CD4-positive, CD25-positive, alpha-beta regulatory T cell (primary cell): ENCODE measurements at places on chromosomes 12 and 14.
A peak's percentile ranks its signal among the peaks of the same experiment; 100 is the strongest.

DNA sequence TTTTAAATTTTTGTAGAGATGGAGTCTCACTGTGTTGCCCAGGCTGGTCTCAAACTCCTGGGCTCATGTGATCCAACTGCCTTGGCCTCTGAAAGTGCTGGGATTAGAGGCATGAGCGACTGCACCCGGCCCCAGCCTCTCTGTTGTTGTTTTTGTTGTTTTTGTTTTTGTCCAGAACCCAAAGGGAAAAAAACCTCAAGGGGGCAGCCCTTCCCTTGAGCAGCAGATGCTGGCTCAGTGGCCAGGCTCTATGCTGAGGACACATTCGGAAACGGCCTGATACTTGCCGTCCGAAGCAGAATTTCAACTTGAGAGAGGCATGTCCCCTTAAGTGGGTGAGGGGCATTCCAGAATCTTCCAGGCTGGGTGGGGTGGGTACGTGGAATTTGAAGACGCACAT lies 6.7 kb downstream of the MVK start:
- no peak for DNase-seq

DNA sequence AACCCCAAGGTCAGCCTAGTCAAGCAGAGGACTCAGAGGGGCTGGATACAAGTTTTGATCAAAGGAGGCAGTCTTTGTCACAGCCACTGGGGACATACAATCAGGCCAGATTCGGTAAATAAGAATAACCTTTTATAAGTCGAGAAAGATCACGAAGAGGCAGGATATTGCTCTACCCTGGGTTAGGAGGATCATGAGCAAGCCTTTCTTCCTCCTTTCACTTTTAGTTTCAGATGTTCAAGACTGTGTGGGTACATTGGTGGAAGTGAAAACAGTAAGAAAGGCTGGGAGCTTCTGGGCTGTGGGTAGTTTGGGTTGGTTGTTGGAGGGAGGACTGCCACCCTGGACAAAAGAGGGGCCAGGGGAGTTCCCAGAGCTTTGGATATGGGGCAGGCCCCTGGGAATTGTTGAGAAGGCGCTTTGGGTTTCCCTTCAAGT lies 127.7 kb downstream of the SNAPC1 start:
- peak; percentile 23 for DNase-seq

DNA sequence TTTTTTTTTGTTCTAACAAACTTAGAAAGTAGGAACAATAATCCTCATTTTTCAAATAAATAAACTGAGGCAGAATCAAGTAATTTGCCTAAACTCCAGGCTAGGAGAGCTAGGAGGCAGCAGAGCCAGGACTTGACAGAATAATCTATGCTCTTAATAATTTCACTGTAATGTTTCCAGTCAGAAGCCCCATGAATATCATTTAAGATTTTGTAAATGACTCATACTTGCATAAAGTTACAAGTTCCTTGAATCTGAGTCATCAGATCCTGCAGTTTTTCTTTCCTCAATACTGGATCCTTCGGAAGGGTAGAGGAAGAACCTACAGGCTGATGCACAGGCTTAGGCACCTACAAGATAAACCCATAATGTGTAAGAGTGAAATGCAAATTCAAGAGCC lies 29.0 kb downstream of the CAPRIN2 start:
- no peak for DNase-seq

GRCh38 chr14:99774556-99775307 lies 18.5 kb upstream of the EML1 start:
- no peak for DNase-seq

DNA sequence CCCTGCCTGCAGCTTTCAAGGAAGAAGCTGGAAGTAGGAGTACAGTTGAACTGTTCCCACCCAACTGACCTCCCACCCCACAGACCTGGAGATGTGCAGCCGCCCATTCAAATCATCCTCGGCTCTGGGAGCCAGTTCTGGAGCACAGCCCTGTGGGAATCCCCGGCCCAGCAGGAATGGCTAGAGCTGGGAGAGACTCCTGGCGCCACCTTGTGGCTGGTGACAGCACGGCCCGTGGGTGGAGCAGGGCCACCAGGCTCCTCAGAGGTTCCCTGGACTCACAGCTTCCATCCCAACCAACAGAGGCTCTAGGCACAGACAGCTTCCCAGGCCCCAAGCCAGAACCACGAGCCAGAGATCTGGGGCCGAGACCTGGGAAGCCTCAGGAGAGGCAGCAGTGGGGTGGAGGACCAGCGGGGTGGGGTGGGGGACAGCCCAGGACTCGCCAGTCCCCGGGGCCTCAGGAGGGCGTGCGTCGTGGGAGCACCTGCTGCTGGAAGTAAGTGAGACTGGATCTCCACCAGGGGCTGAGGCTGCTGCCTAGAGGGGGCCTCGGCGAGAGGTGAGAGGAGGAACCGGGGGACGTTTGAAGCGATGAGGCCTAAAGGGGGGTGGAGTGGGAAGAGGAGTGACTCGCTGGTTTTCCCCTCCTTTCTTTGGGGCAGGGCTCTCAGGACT lies 43.4 kb downstream of the RNF34 start:
- DNase-seq, result peak; percentile 30

DNA sequence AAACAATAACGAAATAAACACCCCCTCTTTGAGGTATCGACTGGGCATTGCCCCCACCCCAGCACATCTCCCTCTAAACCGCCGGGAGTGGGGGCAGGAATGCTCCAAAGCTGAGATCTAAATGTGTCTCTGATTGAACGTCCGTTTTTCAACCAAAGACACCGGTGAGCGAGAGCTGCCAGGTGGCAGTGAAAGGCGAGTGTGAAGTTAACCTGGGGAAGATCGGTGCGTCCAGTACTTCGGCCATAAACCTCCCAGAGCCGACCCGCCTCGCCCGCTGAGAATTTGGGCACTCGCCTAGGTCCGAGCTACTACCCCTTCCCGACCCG lies 625 bp downstream of the ANGEL1 start:
- DNase-seq, result no peak

DNA sequence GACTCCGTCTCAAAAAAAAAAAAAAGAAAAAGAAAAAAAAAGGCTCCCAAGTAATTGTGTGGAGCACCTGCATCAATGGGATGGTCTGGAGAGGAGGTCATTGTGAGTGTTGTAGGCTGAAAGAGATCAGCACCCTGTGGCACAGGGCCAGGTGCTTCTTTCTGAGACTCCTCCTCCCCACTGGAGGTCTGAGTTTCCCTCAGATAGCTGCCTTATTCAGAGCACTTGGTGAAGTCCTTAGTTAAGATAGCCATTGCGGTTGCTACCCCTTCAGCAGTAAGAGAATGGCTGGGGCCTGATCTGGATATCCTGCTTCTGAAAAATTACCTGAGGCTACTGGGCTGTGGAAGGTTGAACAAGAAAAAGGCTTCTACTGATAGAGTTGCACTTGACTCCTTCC lies 69.8 kb downstream of the ANO6 start:
- DNase-seq, result no peak

DNA sequence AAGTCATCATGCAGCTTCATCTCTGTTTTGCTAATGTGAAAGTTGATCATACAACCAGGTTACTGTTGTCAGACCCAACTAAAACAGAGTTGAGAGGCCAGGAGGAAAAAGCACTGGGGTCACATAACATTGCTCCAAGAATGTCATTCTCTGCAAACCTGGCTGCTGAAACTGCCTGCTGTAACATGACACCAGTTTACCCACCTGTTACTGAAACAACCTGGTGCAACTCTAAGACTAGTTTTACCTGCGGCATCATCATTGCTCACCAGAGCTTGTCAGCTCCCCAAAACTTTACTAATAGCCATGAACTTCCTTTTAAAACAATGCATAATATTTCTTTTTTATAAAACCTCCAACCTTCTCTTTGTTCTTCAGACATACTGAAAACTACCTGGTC lies 30.7 kb upstream of the DEGS2 start:
- DNase-seq, result no peak

DNA sequence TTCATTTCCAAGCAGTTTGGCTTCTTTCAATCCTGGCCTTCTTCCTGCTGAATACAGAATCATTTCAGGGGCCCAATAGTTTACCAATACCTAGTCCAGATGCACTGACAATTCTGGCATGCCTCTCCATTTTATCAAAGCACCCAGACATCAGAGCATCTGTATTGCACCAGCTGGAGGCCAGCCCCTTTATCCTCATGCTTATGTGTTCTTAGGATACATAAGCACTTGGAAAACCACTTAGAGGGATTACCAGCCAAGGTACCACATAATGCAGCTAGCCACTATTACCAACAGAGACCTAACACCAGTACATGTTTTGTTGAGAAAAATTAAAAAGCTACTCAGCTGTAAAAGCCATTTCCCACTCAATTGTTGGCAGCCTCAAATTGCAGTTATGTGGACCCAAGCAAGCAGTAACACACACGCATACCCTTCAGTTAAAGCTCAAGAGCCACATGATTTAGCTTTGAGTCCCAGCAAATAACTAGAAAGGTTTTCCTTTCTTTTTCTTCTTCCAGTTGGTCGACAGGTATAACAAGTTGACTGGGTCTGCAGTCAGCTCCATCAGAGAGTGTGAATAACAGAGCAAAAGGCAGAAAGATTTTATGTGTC lies 263.8 kb downstream of the DIO2 start:
- DNase-seq, result no peak

- no peak for DNase-seq
Measured at GRCh38 chr14:68733086-68733914, 59.6 kb downstream of the ZFP36L1 start.

- peak; percentile 48 for DNase-seq
Measured at GRCh38 chr12:75480469-75480949, at the start of gene GLIPR1. TSS of gene GLIPR1 (plus strand) at chr12:75480755. CDS start at chr12:75480881, 126 bp downstream.
